ENCODE measurements at places on chromosomes 13 and 19.
A peak's percentile ranks its signal among the peaks of the same experiment; 100 is the strongest.

- no peak for DNase-seq
These were observed 35.6 kb downstream of the EFNB2 start for GRCh38 chr13:106499896-106500295.

DNA sequence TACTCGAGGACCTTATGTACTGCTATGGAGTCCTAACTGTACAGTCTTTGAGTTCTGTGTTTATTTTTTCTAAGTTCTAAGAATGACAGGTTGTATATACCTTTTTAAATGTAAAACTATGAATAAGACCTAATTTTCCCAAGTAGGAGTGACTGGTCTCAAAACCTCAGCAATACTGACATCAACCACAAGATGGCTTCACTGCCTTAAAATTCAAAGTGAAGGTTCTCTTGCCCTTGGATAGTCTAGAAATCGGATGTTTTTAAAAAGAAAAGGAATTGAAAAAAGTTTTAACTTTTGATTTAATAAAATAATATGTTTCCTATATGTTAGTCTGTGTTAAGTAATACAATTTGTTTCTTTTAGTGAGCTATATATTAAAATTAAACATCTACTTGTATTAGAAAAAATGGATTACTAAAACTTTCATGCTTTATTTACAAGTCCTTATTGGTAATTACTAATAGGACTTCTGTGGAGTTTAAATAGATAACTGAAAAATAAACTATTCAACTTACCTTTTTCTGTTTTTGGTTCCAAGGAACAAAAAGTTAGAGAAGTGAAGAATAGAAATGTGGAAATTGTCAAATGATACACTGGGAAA, 52.0 kb downstream of the TDRD3 start:
- DNase-seq, result peak; percentile 55

DNA sequence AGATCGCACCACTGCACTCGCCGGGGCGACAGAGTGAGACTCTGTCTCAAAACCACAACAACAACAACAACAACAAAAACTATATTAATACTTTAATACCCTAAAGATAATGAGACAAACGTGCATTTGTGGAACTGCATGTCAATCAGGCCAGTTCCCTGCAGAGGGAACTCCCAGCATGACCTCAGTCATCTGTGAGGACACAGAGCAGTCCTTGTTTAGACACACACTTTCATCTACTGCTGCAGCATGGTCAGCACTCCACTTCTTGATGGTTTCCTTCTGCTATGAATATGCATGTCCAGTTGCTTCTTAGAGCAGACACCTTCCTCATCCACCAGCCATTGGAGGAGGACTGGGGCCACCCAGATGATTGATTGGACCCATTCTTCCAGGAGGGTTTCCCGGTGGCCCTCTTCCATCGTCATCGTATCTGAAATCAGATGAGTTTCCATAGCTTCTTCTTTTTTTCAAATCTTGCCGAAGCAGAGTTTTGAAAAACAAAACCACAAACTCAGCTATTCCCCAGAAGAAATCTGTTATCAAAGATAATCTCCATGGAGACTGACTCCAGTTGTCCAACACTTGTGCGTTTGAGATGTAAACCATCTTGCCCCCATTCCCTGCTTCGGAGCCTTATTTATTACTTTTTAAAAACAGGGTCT, 26.5 kb downstream of the ZNF607 start:
- DNase-seq, result no peak

DNA sequence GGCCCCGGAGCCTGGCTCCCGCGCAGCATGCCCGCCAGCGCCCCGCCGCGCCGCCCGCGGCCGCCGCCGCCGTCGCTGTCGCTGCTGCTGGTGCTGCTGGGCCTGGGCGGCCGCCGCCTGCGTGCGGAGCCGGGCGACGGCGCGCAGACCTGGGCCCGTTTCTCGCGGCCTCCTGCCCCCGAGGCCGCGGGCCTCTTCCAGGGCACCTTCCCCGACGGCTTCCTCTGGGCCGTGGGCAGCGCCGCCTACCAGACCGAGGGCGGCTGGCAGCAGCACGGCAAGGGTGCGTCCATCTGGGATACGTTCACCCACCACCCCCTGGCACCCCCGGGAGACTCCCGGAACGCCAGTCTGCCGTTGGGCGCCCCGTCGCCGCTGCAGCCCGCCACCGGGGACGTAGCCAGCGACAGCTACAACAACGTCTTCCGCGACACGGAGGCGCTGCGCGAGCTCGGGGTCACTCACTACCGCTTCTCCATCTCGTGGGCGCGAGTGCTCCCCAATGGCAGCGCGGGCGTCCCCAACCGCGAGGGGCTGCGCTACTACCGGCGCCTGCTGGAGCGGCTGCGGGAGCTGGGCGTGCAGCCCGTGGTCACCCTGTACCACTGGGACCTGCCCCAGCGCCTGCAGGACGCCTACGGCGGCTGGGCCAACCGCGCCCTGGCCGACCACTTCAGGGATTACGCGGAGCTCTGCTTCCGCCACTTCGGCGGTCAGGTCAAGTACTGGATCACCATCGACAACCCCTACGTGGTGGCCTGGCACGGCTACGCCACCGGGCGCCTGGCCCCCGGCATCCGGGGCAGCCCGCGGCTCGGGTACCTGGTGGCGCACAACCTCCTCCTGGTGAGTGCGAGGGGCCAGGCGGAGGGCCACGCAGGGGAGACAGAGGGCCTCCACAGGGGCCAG, at the start of gene KL:
TSS of gene KL (plus strand) at position 10 of the 909 bp plus-strand sequence. CDS start at position 28, 18 bp downstream.
- peak; percentile 49 for DNase-seq

GRCh38 chr19:19597809-19598306, 20.6 kb downstream of the PBX4 start:
- no peak for DNase-seq

DNA sequence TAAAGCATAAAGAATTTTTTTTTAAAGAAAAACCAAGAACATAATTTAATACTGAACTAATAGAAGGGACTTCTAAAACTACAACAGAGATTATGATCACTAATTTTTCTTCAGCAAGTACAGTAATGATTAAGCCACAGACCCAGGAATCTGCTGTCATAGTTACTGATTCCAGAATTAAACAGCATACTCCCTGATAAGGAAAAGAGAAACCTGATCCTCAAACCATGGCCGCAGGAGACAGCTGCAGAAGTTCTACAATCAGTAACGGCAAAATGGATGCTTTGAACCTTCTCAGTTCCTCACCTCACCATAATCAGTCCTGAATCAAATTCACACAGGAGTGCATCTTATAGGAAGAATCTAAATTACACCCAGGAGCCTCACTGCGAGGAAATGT, 939.0 kb upstream of the SLITRK1 start:
- no peak for DNase-seq

- DNase-seq, result no peak
These were observed 302.1 kb downstream of the PCDH17 start for GRCh38 chr13:57933606-57934005.

GRCh38 chr13:31885994-31886393, 145.6 kb upstream of the FRY start:
- no peak for DNase-seq

- no peak for DNase-seq
These were observed 68.2 kb downstream of the STK24 start for GRCh38 chr13:98508685-98509084.

- peak; percentile 21 for DNase-seq
These were observed 15.9 kb downstream of the ZNF83 start for GRCh38 chr19:52622261-52622660.

All from iPS-NIHi11 (cell line).